Renal cortical epithelial cell (primary cell): ENCODE measurements at places on chromosomes 2 and 18.

- no peak for DNase-seq
Observed at GRCh38 chr2:100619951-100620350, 57.2 kb downstream of the PDCL3 start.

DNA sequence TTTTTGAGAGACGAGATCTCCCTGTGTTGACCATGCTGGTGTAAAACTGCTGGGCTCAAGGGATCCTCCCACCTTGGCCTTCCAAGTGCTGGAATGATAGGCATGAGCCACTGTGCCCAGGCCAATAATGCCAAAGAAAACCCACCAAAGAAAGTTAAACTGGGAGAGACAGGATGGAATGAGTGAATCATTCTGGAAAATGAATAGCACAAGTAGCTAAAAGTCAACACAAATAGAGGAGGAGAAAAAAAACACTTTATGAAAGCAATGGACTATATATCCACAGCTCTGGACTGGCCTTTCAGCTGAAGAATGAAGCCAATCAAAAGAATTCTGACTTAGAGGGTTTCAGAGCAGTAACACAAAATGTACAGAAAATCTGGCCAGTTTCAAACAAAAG, 23.9 kb downstream of the IAH1 start:
- DNase-seq: peak; percentile 16

DNA sequence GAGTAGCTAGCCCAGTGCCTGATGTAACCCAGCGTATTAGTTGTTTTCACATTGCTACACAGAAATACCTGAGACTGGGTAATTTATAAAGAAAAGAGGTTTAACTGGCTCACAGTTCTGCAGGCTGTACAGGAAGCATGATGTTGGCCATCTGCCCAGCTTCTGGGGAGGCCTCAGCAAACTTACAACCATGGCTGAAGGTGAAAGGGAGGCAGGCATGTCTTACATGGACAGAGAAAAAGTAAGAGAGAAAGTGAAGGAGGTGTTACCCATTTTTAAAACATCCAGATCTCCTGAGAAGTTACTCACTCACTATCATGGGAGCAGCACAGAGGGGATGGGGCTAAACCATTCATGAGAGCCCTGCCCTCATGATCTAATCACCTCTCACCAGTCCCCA, 6.1 kb upstream of the CYRIA start:
- DNase-seq: peak; percentile 69

GRCh38 chr18:63061303-63061702, 258.3 kb downstream of the BCL2 start:
- no peak for DNase-seq

GRCh38 chr18:39660141-39660540, 2094.5 kb upstream of the CELF4 start:
- DNase-seq: no peak

DNA sequence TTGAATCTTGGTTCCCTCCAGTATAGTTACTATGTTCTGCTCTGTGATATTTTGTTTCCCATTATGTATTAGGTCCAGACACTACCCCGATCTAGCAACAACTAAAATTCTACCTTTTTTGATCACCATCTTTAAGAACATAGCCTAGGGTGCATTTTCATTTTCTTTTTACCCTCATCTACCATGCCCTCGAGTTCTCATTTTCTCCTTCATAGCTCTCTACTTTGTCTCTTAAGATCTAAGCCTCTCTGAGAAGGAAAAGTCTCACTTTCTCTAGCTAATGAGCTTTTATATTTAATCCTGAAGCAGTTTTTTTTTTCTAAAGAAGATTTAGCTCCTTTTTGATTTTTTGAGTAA, 1089.4 kb upstream of the SLC39A10 start:
- DNase-seq: no peak

DNA sequence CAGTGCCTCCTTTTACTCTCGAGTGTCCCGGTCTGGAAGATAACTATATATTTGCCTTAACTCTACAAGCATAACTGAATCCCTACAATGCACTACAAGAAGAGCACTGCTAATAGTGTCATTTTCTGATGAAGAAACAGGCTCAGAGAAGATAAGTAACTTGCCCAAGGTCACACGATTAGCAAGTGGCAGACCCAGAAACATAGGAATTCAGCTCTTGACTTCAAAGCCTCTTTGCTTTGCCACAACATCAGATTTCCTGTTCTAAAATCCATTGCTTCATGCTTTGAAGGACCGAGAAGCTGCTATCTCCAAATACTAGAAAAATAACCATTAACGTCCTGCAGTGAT, 65.6 kb downstream of the HS1BP3 start:
- DNase-seq: no peak

- no peak for DNase-seq
Observed at GRCh38 chr2:56084111-56084901, 99.5 kb upstream of the CCDC85A start.

GRCh38 chr2:212414767-212415211, 123.8 kb downstream of the ERBB4 start:
- no peak for DNase-seq

GRCh38 chr2:197626965-197627625, 48.3 kb downstream of the RFTN2 start:
- no peak for DNase-seq

DNA sequence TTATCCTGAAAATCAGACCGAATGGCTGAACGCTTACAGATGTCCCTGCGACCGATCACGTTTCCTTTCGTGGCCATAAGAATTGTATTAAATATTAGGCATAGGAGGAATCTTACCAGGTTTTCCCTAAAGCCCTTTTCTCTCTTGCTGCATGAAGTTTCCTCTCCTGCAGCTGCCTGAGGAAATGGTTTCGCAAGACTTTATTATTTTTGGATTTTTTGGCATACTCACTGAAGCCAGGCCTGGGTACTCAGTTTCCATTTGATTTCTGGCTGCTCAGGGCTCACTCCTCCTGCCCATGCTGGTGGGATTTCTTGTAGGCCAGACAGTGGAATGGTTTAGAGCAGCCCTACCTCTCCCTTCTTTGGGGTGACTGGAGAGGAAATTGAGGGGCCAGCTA, 114.0 kb downstream of the KLHL29 start:
- DNase-seq: peak; percentile 5

DNA sequence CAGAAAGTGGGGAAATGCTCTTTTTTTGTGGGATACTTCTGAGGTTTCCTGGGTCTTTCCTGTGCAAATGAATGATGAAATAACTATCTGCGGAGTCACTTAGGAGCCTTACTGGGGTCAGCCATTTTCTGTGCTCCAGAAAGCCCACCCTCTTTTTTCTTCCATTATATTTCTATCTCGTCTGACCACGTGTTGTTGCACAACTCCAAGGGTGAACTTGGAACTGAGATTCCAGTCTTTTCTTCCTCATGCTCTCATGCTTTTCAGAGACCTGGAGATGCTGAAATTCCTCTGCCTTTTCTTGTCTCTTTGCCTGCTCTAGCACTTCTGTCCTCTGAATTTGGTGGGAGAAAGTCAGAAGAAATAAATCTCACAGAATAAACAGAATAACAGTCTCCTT, 4.8 kb upstream of the SCYGR5 start:
- no peak for DNase-seq

GRCh38 chr18:6773777-6774176, 44.3 kb downstream of the ARHGAP28 start:
- DNase-seq: no peak

DNA sequence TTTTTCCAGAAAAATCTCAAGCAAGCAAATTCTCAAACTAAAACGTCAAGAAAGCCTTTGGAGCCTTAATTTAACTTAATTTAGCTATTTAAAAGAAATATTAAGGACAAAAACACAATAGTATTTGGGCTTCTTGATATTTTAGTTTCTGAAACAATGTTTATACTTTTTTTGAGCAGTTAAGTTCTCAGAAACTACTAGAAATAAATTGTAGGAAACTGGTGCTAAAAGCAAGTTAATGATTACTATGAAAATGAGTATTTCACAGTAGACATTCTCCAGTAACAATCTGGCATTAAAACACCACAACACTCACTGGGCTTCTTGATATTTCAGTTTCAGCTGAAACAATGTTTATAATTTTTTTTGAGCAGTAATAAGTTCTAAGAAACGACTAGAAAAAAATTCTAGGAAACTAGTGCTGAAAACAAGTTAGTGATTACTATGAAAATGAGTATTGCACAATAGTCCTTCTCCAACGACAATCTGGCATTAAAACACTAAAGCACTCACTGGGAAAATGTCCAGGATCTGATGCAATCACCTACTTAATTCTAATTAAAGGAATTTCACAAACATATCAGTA, 45.1 kb downstream of the TRAK2 start:
- DNase-seq: peak; percentile 96

- no peak for DNase-seq
Observed at GRCh38 chr2:88606371-88607030, 20.8 kb downstream of the EIF2AK3 start.

DNA sequence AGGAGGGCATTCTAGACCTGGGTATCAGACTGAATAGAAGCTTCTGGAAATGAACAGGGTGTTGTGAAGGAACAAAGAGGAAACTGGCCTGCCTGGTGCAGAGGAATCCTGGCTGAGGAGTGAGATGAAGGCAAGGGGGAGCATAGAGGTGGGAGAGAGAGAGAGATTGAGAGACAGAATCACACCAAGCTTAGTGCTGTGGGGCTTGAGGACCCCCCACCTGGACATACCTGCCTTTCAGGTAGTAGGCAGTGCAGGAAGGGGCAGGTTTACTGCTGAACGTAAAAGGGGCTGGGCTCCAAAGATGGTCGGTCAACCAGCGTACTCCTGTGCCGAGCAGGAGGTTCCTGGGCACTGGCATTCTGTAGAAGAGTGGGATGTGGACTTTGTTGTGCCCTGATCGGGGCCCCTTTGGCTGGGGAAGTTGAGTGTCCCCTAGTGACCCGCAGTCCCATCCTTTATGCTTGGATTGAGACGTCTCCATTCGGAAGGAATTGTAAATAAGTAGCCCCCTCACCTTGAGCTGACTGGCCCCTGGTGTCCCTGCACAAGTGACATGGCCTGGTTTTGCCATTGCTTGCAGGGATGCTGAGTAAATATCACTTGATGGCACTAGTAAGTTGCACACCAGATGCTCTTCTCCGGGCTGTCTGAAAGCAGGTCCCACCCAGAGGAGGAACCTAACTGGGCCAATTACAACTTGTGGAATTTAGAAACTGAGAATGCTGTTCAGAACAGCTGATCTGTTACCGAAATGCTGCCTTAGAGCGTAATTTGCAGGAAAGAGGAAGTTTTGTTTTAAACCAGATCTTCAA, 1.4 kb downstream of the UBE2F start:
- DNase-seq: peak; percentile 65

GRCh38 chr2:216327447-216327935, 44.8 kb downstream of the MARCHF4 start:
- no peak for DNase-seq

- DNase-seq: no peak
Observed at GRCh38 chr2:118255771-118256372, 167.6 kb downstream of the INSIG2 start.

DNA sequence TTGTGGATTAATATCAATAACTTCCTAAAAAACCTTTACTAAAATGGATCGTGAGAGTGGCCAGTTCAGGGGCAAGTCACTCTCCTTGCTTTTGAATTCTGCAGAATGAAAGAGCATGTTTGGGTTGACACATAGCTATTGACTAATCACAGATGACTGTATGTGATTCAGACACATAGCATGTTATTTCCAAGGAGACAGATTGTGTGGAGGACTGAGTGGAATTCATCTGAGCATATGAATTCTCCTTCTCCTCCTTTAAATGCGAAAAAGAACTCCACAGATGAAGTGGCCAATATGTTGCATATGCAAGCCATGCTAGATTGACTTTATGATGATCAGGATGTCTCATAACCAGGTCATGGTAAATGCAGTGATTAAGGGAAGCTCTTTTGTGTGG, 249.4 kb upstream of the FAM98A start:
- DNase-seq: peak; percentile 75

DNA sequence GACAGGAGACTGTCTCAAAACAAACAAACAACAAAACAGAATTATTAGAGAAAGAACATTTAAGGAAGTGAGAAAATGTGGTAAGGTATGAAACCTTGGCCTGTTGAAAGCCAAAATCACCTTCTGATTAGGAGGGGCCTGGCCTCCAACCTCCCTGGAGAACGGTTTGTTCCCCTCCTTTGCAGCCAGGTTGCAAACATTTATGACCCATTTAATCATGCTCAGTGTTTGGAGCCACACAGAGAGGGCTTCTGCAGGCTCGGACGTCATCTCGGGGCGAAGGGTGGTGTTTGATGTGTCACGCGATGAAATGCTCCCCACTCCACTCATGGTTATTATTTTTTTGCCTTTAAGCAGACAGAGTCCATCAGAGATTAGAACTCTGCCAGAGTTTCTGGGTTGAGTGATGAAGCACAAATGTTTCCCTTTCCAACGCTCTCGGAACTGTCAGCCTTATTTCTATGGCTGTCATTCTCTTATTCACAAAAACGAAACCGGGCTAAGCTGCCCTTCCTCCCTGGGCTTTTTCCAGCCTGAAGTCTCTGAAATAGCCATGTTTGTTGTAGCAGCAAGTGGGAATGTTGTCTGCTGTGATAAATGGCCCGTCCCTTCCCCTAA, 33.6 kb upstream of the ROCK2 start:
- no peak for DNase-seq

DNA sequence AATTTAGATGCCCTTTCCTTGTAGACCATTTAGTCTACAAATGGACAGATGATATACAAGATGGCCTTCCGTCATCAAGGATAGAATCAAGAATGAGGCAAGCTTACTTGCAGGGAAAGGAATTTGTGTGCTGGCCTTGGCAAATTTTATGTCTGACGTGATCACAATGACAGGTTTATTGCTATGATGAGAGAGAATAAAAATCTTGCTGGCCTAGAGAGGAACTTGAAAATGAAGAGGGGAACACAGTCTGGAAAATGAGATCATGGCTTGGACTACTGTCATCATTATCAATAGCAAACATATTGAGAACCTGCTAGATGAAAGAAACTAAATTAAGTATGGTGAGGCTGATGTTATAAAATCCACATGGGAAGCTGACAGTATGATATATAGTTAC, 66.0 kb downstream of the CSRNP3 start:
- no peak for DNase-seq

- DNase-seq: no peak
Observed at GRCh38 chr18:36663312-36663711, 165.5 kb downstream of the TPGS2 start.

DNA sequence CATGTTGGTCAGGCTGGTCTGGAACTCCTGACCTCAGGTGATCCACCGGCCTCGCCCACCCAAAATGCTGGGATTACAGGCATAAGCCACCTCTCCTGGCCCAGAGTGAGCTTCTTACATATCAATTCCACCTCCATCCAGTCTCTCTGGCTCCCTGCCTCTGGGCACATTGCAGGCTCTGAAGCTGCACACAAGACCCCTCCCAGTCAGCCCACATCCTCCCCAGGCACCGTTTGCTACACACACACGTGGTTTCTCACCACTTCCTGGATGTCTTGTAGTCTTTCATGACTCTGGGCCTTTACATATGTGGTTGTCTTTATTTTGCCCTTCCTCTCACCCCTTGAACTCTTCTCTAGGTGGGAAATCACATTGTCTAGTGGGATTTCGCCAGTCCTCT, 64.0 kb upstream of the CABLES1 start:
- peak; percentile 50 for DNase-seq

GRCh38 chr2:16584084-16584483, 81.5 kb downstream of the CYRIA start:
- no peak for DNase-seq

DNA sequence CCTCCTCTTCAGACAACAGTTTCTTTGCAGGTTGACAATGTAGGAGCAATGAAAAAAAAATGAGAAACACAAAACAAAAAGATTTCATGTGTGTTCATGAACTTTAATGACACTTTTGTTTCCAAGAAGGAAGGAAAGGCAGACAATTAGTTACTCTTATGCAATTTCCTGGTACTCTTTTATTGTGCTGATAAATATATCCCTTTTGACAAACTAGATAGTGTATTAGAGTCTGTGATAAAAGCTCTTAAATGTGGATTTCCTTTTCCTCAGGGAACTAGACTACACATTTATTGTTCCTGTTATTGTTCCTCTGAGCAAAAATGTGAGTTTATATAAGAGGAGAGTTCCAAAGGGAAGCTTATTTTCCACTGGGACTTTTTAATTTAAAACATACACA, 188.7 kb upstream of the NRXN1 start:
- no peak for DNase-seq
